ENCODE measurements at places on chromosomes 3 and 15.

DNA sequence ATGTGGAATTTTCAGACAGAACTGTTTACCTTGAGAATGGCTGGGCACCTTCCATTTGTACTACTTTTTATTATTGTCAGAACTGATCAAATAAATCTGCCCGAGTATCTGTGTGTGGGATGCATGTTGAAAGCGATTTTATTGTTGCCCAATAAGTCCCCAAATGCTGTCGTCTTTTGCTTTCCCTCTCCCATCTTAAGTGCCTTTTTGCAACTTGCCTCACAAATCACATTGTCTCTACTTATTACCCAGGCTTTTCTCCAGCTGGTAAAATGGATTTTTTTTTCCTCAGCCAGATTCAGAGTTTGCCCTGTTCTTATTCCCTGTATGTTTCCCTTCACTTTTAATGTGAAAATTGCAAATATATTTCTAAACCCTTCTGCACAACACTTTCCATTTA, 163.1 kb downstream of the CNTN4 start:
- DNase-seq, result no peak

DNA sequence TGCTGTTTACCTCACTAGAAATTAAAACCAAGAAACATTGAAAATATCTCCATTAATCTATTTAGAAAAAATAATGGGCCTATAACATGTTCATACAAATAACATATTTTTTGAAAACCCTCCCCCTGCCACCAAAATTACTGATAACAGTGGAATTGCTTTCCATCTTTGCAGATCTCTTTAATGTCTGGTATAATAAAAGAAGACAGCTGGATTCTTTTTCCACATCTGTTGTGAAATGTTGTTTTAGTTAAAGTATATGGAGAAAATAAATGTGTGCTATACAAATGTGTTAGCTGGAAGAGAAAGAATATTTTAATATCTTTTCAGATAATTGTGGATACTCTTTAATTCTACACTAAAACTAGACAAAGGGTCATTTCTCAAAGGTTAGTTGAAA, 251.0 kb upstream of the GOLGA6L4 start:
- DNase-seq, result no peak

DNA sequence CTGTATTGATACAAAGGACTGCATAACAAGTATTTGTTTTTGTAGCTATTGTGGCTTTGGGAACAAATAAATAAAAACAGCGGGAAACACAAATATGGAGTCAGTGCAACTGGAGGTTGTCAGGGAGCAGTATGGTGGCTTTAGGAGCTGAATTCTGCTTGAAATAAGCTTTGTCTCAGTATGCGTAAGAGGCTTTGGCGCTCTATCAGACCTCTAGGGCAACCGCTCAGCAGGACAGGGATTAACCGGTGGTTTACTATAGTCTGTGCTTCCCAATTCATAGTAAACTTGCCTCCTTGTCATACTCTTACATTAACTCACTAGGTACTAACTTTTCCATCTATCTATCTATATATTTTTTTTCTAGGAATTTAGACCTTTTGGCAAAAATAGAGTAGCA, 104.6 kb downstream of the ZIC1 start:
- no peak for DNase-seq

GRCh38 chr3:55014906-55015305, 87.0 kb upstream of the LRTM1 start:
- DNase-seq, result no peak

- no peak for DNase-seq
Measured at GRCh38 chr3:139745831-139746230, 68.1 kb upstream of the NMNAT3 start.

DNA sequence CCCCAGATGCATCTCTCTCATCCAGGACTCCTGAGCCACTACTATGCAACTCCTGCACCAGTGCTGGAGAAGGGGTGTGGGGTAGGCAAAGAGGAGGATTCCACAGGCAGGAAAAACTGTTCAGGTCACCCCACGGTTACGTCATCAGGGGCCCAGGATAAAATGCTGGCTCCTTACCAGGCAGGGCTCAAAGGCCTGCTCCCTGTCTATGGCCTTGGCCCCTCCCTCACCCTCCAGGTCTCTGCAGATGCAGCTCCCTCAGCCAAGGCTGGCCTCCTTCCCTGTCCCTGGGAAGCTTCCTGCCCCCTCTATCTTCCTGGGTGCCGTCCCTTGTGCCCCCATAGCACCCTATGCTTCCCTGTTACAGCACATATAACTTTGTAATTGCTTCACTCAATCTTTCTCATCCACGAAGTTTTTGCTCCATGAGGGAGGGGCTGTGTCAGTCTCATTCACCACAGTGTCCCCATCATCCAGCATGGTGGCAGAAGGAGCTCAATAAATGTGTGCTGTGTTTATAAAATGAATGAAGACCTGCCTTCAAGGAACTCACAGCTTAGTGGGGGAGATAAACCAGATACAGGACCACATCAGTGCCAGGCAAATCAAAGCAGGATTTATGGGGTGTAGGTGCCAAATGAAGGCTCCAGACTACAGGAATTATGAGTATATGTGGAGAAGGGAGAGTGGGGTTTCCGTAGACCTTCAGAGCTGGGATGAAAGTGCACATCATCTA, 18.6 kb downstream of the KBTBD13 start:
- no peak for DNase-seq

GRCh38 chr15:62054979-62055378, 5.3 kb downstream of the VPS13C start:
- no peak for DNase-seq

GRCh38 chr3:89440386-89440785, 333.0 kb downstream of the EPHA3 start:
- no peak for DNase-seq

DNA sequence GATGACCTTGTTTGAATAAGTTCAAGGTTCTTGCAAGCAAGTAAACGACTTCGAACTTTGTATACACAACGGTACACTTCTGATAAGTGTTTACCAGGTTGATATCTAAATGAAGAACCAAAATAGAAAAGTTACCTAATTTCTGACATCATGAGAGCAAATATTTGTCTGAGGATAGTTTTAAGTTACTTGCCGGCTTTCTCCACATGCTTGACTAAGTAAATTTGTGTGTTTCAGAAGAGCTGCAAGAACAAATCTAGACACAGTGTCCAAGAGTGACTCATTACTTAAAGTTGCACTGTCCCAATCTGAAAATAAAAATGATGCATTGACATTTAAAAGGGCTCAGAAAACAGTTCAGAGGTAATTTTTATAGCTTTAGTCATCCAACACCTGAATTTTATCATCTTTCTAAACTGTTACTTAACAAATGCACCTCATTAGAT, 115.1 kb downstream of the HERC1 start:
- DNase-seq, result no peak

DNA sequence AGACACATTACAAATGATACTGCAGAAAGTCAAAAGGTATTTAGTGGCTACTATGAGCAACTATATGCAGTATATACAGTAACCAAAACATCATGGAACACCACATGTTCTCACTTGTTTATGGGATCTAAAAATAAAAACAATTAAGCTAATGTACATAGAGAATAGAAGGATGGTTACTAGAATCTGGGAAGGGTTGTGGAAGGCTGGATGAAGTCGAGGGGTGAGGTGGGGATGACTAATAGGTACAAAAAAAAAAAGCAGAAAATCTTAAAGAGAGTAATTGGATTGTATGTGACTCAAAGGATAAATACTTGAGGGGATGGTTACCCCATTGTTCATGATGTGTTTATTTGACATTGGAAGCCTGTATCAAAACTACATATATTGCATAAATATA, 848.8 kb upstream of the GBE1 start:
- DNase-seq, result no peak

DNA sequence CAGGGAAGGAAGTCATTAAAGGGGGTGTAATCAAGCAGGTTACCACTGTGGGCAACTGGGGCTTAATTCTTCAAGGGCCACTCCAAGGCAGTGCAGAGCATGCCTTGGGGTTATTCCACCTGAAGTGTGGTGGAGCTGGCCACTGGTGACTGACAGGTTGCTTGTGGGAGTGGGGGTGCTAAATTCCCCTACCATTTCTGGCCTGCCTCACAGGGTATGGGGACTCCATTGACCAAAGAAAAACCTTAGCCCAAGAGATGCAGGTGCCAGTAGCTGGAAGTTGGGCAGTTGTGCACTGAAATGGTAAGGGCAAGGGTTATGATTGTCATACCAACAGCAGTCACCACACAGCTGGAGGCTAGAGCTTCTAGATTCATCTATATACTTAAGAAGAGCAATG, 93.4 kb downstream of the ZNF621 start:
- no peak for DNase-seq

GRCh38 chr3:134833453-134834163, 38.5 kb downstream of the EPHB1 start:
- no peak for DNase-seq

DNA sequence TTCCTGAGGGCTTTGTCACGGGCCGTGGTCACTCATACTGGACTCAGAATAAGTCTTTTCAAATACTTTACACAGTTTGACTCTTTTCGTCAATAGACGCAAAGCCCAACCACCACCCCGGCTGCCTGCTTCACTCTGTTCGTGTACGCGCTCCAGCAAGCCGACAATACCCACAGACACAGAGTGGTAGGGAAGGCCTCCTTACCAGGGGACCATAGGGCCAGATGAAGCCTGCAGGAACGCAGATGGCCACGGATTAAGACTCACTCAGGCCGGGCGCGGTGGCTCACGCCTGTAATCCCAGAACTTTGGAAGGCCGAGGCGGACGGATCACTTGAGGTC, 29.7 kb downstream of the EFCAB12 start:
- no peak for DNase-seq

- DNase-seq, result no peak
Measured at GRCh38 chr15:63506537-63507035, 2.2 kb downstream of the USP3 start.

DNA sequence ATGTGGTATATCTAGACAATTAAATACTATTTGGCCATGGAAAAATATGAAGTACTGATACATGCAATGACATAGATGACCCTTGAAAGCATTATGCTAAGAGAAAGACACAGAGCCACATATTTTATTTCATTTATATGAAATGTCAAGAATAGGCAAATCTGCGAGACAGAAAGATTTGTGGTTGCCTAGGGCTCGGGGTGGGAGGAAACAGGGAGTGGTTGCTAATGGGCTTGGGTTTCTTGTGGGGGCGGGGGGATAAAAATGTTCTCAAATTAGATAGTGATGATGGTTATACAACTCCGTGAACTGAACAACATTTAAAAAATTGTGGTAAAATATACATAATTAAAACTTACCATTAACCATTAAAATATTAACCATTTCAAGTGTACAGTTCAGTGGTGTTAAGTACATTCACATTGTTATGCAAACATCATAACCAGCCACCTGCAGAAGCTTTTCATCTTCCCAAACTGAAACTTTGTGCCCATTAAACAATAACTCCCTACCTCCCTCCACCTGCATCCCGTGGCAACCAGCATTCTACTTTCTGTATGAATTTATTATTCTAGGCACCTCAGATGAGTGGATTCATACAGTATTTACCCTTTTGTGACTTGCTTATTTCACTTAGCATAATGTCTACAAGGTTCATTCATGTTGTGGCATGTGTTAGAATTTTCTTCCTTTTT, 24.3 kb upstream of the ANP32A start:
- DNase-seq, result no peak

DNA sequence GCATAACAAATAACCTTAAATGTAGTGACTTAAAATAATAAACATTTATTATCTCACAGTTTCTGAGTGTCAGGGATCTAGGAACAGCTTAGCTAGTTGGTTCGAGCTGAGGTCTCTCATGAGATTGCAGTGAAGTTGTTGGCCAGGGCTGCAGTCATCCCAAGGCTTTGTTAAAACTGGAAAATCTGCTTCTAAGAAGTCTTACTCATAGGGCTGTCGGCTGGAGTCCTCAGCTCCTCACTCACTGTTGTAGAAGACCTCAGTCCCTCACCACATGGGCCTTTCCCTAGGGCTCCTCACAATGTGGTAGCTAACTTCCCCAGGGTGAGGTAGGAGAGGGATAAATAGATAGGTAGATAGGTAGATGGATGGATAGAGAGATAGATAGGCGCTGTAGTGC, 20.8 kb upstream of the SLC7A14 start:
- DNase-seq, result no peak

DNA sequence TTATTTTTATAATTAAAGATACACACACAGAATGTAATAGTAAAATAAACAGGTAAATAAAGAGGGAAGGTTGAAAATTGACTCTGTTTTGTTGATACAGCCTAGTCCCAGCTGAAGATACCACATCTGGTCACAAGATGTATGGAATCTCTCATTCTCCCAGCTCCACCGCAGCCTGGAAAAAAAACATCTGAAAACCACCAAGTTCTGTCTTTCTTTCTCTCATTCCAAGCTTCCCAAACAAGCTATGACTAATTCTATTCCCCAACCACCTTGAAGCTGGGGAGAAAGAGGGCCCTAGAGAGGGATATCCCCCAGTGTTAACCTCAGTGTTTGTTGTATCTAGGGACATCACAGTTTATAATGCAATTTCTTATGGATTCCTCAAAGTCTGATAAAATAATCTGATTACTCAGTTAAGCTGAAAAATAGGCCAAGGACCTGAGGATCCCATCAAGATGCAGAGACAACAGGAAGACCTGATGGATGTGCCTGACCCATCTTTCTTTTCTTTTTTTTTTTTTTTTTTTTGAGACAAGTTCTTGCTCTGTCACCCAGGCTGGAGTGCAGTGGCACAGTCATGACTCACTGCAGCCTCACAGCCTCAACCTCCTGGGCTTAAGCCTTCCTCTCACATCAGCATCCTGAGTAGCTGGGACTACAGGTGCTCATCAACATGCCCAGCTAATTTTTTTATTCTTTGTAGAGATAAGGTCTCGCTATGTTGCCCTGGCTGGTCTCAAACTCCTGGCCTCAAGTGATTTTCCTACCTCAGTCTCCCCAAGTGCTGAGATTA, 38.1 kb downstream of the SRGAP3 start:
- DNase-seq, result no peak

- DNase-seq, result no peak
Measured at GRCh38 chr3:178137206-178137605, 399.0 kb upstream of the KCNMB2 start.

DNA sequence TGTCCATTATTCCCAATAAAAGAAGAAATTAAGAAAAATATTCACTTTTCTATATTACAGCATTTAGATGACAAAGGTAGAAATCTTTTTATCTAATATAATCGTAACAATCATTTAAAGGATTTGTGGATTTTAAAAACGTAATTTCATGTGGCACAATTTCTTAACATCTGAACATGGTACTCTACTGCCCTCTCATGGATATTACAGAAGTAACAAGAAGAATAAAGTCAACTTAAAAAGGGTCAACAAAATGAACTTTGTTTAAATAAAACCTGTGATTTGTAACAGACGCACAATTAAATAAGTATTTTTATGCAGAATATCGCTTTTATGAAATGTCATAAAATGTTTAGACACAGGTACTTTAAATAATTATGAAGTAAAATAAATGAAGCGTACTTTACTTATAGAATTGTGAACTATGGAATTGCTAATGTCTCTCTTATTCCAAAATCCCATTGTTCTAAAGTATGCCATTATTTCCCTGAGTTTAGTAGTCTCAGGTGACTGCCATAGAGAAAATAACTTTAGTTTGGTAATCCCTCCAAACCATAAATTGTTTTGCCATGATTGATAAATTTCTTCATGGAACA, 366.8 kb upstream of the ZNF385D start:
- DNase-seq, result peak; percentile 2

GRCh38 chr15:41333026-41333562, 413 bp downstream of the NUSAP1 start:
- no peak for DNase-seq

GRCh38 chr3:52851348-52851747, 16.5 kb upstream of the MUSTN1 start:
- DNase-seq, result peak; percentile 9
